ENCODE measurements at places on chromosomes 2 and 18. TPM values are rescaled to one million over a fixed set of nuclear protein-coding genes. Genes with fewer than 3 reads are reported as not detected.

DNA sequence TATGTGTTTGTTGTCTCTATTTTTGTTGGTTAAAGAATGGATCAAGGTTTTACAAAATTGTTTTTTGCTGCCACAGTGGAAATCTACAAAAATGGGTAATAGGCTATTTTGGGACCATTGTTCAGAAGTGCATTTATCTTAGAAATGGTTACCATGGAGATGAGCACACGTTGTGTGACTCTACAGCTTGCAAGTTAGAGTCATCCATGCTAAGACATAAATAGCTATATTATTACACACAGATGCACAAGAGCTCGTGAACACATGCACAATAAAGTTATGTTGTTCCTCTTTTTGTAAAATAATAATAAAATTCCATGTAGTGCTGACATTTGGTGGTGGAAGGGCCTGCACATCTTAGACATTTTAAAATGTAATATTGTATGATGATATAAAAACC is 15.5 kb upstream of the DUSP19 start:
- peak; percentile 73 for DNase-seq

- DNase-seq, result no peak
Observed at GRCh38 chr2:160664603-160665140, 171.1 kb upstream of the RBMS1 start.

DNA sequence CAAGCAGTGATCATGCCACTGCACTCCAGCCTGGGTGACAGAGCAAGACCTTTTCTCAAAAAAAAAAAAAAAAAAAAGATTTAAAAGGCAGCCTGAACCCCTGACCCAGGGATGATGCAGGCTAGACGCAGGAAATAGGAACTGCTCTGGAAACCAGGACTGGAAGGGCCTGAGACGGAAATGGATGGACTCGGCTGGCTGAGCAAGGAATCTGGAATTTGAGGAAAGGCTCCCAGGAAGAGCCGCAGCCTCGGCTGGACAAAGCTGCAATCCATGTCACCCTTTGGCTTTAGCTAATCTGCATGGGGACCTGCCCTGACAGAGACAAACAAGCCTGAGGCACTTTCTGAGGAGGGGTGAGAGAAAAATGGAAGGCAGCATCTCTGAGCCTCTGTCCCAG is 55.0 kb upstream of the DAPL1 start:
- DNase-seq, result peak; percentile 50

GRCh38 chr18:3104190-3105054 is 91.5 kb upstream of the LPIN2 start:
- DNase-seq, result peak; percentile 73

- no peak for DNase-seq
Observed at GRCh38 chr18:13461469-13461868, 242.9 kb downstream of the LDLRAD4 start.

- no peak for DNase-seq
Observed at GRCh38 chr2:172311921-172312345, 115.5 kb upstream of the ITGA6 start.

DNA sequence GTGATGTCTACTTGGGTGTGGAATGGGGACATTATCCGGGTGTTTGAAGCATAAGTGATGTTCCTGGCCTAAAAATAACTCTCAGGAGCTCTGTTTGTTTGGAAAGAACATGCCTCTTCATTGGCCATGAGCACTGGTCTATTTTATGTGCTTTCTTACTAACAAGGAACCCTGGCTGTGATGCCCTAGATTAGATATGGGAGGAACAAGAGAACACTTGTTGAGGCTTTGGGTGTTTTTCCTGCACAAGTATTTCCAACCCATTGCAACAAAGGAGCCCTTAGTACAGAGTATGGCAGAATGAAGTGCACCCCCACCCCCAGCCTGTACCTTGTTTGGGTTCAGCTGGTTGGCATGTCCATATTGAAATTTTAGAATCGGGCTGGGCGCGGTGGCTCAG is 95.9 kb downstream of the SLC4A3 start:
- no peak for DNase-seq

DNA sequence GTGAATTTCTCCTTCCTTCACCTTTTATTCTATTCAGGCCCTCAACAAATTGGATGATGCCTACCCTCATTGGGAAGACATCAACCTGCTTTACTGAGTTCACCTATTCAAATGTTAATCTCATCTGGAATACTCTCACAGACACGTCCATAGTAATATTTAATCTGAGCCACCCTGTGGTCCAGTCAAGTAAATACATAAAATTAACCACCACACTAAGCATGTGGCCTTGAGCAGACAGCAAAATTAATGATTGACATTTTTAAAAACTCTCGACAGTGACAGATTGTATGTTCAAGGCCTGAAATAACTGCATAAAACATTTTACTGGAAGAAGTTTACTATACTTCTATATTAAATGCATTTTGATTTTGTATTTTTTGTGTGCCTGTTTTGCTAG is 540.6 kb upstream of the GCFC2 start:
- DNase-seq, result no peak

GRCh38 chr2:2597712-2598111 is 266.6 kb upstream of the MYT1L start:
- DNase-seq, result no peak

GRCh38 chr2:171706152-171706803 is 19.0 kb downstream of the DYNC1I2 start:
- DNase-seq, result no peak

DNA sequence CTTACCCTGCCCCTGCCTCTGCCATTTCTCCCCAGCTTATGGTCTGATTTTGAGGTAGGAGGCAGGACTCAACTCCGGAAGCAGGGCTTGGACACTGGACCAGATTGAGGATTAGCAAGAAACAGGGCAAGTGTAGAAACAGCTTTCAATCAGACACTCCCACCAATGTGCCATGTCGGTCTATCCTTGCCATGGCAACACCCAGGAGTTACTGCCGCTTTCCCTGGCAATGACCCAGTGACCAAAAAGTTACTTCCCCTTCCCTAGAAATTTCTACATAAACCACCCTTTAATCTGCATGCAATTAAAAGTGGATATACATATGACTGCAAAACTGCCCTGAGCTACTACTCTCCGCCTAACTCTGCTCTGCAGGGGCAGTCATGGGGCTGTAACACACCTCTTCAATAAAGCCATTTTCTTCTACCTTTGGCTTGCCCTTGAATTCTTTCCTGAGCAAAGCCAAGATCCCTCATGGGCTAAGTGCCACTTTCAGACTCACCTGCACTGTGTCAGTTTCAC is 156.7 kb downstream of the LPIN1 start:
- no peak for DNase-seq

DNA sequence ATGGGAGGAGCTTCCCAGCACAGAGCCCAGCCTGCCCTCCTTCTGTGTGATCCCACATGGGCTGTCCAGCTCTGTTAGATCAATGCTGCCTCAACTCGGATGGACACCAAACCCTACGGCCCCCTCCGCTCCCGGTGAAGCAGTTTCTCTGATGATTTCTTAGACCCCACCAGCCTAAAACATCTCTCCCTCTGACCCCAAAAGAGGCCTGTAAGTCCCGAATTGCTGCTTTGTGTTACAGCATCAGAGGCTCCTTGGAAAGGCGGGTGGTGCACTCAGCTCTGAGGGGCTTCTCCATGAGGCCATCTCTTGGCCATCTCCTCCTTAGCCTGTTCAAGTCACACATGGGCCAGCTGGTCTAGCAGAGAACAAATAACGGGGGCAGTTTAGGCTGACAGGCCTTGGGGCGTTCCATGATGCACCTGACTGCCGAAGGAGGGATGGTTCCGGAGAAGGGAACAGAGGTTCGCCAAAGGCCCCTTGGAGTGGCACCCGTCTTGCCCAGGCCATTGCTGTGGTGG is 240.7 kb downstream of the SH3RF3 start:
- no peak for DNase-seq

- DNase-seq, result no peak
Observed at GRCh38 chr2:100376836-100377235, 40.6 kb downstream of the CHST10 start.

- peak; percentile 27 for DNase-seq
Observed at GRCh38 chr2:144201868-144202468, 318.0 kb downstream of the ZEB2 start.

GRCh38 chr18:34506198-34506597 is 203.9 kb upstream of the DTNA start:
- DNase-seq, result no peak

GRCh38 chr18:54718408-54718773 is 109.9 kb upstream of the RAB27B start:
- no peak for DNase-seq

- DNase-seq, result peak; percentile 40
Observed at GRCh38 chr2:127208313-127208712, 11.8 kb downstream of the CYP27C1 start.

GRCh38 chr2:241912021-241912555 is 42.6 kb downstream of the RTP5 start:
- DNase-seq, result no peak

- no peak for DNase-seq
Observed at GRCh38 chr2:219476652-219477151, 22.0 kb upstream of the GMPPA start.

DNA sequence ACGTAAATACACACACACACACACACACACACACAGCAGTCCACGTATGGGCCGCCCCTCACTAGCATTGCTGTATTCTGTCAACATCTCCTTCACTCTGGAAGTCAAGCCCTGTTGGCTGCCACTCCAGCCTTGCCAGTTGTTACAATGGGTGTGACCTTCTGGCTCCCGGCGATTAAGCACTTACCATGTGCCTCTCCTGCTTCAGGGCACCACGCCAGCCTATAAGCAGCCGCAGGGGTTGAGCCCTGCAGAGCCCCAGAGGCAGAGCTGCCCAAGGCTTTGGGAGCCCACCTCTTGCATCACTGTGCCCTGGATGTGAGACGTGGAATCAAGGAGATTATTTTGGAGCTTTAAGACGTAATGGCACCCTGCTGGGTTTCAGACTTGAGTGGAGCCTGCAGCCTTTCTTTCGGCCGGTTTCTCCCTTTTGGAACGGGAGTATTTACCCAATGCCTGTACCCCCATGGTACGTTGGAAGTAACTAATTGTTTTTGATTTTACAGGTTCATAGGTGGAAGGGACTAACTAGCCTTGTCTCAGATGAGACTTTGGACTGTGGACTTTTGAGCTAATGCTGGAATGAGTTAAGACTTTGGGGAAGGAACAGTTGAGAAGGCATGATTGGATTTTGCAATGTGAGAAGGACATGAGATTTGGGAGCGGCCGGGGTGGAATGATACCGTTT is 54.5 kb upstream of the ROCK2 start:
- DNase-seq, result no peak

- DNase-seq, result no peak
Observed at GRCh38 chr2:9971890-9972289, 20.4 kb downstream of the GRHL1 start.

DNA sequence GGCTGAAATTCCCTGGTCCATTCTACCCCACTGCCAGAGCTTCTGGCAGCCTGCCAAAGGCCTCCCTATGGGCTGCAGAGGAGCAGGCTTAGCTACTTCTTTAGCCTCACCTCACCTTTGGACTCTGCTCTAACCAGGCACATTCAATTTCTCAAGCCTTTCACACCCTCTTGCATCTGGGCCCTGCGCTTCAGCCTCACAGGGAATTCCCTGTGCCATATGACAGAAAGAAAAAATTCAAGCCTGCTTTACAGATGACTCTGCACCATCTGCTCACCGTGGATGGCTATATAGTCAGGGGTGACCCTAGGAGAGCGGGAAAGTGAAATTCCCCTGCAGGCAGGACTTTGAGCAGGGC is 62.5 kb downstream of the REEP1 start:
- DNase-seq, result peak; percentile 3

DNA sequence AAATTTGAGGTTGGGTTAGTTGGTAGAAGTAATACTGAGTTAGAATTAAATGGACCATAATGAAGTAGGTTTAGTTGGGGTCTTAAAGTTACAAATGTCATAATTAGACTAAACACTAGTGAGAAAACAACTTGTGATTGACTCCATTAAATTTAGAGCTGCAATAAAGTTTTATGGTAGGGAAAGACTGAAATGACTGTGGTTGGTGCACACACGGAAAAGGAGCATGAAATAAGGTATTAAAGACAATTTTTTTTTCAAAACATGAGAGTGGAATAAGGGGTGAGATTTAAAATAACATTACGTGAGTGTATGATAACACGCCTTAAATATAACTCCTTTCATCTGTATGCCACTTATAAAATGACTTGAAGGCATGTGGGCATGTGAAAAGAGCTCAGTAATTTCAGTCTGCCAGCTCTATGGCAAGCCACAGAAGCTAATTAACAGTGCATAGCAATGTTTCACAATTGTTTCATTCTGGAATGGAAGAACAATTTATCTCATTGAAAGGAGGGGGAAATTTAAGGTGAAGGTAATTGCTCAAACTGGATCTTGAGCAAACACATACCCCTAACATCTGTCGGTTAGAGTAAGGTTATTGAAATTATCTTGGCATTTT is 1.4 kb downstream of the FRZB start:
- no peak for DNase-seq

DNA sequence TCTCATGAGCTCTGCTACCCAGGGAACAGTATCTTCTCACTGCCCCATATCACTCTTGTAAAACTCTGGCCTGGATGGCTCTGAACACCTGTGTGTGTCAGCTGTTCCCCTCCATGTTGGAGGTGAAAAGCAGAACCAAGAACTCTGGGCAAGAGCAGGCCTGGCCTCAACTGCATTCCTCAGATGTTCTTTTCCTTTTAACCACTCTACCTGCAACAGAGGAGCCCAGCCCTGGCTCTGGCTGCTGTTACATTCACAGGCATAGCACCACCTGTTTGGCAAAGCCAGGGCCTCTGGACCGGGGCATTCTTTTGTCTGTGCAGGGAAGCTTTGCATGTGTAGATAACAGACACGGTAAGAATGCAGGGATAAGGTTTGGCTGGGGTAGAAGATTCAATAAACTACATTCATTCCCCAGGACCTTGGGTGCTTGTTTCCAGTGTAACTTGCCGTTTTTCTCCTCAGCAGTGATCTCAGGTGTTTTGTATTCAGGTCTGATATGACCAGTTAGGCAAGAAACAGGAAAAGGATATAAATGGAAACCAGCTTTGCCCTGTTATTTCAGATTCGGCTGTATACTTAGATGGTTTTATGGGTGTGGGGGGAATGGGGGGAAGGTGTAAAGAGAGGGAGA is 95.1 kb downstream of the SPTBN1 start:
- DNase-seq, result no peak

- DNase-seq, result no peak
Observed at GRCh38 chr2:42562474-42563144, 5.8 kb upstream of the MTA3 start.

The LOXHD1 gene
- not detected for total RNA-seq

The CPLX4 gene
- total RNA-seq, result not detected

The TXNDC9 gene
- total RNA-seq, result 48.3 TPM

The CPS1 gene
- 8.0 TPM for total RNA-seq

The HNMT gene
- 15.3 TPM for total RNA-seq

The PPIL3 gene
- 34.6 TPM for total RNA-seq

The CRIM1 gene
- total RNA-seq, result 180 TPM

The FOXD4L1 gene
- not detected for total RNA-seq

The ABCG5 gene
- not detected for total RNA-seq

The GRP gene
- not detected for total RNA-seq

The SCYGR4 gene
- not detected for total RNA-seq

The DDX18 gene
- 72.6 TPM for total RNA-seq

The EVA1A gene
- total RNA-seq, result 19.0 TPM

The NGEF gene
- total RNA-seq, result 0.16 TPM

The POTEE gene
- 0.79 TPM for total RNA-seq

The LAMA1 gene
- total RNA-seq, result 18.3 TPM

All from astrocyte (in vitro differentiated cells and primary cell).